ENCODE measurements at places on chromosomes 7 and 10.

GRCh38 chr7:55036950-55037736 lies 18.3 kb downstream of the EGFR start:
- no peak for DNase-seq

GRCh38 chr7:106346678-106347217 lies 62.0 kb upstream of the NAMPT start:
- DNase-seq = no peak

DNA sequence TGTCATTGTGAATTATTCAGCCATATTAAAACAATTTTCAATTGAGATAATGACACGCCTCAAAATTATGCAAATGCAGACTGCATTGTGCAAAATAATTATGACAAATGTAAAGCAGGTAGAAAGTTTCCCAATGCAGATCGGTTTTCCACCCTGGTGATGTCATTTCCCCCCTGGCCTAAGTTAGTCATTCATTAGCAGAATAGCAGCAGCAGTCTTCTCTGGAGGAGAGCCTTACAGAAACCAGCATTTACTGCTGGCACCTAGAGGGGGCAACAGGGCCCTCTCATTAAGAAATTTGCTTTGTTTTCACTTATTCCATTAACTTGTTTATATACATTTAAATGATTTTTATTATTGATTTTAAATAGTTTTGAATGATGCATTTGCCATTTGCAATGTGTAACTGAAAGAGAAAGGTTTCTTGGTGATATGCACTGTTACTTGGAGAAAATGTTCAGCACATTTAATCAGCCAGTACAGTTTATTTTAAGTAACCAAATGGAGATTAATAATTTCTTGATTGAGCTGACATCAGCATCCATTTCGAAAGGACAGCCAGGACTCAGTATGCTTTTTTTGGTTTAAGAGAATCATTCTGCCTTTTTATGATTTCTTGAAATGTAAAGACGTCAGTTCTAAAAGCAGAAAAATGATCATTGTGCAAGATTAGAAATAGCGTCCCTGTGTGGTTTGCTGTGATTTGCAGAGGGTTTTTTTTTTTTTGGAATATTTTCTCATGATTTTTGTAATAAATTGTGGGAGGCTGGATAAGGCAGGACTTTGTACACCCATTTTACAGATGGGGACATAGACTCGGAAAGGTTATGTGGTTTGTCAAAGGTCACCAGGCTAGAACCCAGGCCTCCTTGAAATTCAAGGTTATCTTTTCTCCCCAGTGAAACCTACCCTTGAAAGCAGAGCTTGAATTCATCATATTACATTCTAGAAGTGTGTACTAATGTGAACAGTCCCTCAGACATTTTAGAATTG lies 3.5 kb downstream of the ARID5B start:
- peak; percentile 26 for DNase-seq

DNA sequence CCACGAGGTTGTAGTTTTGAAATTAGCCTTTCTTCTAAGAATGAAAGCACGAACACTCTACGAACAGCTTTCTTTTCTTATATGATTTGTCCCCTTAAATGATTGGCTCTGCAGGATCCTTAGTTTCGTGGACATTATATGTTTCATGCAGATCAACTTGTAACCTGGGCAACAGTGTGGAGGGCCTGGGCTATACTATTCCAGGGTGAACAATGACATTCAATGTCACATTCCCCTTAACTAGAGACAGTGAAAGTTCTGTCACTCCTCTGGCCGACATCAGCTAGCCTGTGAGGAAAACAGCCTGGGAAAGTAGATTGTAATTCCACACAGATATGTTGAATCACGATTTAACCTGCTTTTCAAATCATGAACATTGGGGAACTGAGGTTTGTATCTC lies 23.4 kb downstream of the TAS2R16 start:
- no peak for DNase-seq

DNA sequence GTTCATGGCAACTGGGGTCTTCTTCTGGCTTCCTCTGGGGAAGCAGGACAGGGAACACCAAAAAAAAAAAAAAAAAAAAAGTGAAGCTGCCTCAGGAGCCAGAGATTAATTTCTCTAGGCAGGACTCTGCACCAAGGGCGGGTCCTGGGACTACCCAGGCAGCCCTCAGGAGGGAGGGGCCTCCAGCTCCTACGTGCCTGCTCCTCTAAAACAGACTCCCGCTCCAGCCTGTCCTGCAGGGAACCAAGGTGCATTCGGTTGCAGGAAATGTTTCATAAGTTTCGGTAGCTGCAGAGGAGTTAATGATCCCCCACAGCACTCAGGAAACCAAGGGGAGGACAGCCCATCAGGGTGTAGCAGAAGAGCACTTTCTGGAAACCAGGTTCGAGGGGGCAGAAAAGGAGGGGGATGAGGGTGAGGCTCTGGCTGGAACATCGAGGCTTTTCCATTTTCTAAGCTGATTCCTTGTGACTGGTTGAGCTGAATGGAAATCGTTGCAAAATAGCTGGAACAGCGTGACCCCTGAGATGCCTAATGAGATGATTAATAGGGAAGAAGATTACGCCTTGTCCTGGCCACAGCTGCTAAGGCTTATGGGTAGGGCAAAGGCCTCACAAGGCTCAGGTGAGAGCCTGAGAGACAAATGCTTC lies 84.2 kb downstream of the STRA8 start:
- no peak for DNase-seq
